ENCODE measurements at places on chromosomes 4 and X.

DNA sequence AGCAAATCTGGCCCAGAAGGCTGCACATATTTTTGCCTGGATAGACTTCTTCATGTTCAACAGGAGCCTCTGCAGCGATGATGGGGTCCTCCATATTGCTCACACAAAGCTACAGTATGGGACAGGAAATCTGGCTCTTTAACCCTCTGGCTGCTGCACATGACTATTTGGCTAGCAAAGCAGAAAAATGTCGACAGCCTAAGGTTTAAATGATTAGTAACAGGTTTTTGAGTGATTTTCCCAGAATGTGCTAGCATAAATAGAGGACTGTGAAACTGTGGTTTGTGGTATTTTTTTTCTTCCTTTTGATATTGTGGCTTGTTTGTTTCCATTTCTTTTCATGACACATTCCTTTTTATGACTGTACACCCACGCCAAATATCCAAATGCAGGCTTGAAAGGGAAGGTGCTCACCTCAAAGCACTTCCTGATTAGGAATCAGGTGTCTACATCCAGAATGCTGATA is 120.2 kb upstream of the GK2 start:
- DNase-seq = peak; percentile 21

GRCh38 chrX:77431227-77431626 is 16.0 kb upstream of the FGF16 start:
- DNase-seq = no peak

DNA sequence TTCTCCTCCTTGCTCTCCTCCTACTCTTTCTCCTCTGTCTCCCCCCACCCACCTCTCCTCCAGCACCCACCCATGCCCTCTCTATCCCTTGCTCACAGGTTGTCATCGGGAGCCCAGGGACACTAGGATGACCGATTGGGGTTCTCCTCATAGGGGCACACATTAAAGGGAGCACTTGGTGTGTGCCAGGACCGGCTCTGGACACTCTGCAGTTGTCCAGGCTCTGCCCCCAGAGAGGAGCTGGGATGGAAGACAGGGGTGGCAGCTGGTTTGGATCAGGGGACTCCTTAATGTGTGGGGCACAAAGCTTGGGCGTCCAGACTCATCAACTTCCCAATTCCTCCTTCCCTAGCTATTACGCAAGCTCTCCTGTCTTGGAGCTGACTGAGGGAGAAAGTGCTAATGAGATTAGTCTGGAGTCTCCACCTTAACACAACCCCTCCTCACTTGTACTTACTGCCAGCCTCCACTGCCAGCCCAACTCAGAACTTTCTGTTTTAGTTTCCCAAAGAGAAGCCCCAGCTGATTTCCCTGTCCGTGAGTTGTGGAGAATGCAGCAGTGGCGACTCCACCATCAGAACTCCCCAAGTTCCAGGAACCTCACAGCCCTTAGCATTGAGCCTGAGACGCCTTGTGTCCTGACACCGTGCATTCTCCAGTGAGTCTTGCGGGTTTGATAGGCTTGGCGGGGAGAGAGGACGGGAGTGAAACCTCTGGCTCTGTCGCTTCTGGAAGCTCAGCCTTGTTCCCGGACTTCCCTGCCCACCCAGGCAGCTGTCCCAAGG is 52.2 kb downstream of the CXorf49B start:
- no peak for DNase-seq

DNA sequence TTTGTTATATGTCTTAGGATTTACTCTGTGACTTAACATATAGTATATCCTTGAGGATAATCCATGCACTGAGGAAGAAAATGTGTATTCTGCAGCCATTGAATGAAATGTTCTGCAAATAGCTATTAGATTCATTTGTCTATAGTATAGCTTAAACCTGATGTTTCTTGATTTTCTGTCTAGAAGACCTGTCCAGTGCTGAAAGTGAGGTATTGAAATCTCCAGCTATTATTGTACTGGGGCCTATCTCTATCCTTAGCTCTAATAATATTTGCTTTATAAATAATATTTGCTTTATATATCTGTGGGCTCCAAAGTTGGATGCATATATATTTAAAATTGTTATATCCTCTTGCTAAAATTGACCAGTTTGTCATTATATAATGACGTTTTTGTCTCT is 26.7 kb upstream of the MAGEC3 start:
- DNase-seq = no peak

DNA sequence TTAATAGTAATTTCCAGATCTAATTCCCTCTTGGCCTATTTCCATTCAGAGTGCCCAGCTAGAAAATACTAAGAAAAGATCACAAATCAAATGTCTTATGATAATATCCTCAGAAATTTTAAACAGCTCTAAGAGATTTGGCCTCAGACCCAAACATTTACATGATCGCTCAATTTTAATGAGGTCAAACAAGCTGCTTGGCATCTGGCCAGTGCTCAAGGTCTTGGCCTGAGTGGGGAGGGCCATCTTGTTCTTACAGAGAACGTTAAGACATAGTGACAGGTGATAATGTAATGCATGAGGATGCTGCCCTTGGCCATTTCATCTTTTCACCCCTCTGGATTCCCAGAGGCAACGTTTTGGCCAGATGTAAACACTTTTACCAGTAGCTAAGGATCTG is 159.2 kb upstream of the SLC7A11 start:
- no peak for DNase-seq

DNA sequence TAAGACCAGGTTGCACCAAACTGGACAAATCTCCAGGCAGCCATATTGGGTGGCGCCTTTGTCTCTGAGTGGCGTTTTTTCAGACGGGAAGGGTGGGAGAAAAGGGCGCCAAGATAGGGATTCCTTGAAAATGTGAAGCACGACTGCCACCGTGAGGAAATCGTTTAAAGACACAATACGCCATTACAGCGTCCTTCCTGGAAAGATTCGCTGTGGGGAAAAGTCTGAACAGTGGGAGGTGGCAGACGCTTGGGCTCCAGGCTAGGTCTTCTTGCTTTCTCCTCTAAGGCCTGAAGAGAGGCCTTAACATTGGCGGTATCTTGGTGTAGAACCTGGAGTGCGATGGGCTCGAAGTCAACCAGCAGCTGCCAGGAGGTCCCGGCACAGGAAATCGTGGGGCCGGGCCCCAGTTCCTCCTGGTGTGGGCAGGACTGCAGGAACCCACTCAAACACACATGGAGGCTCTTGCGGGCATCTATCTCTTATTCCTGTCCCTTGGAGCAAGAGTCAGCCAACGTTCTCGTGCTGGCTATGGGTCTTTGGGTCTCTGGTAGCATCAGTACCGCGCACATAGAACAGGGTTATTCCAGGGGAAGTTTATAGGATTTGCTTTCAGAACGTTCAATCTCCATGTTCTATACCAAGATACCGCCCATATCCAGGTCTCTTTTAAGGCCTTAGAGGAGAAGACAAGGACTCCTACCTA is 208.8 kb downstream of the OR13H1 start:
- no peak for DNase-seq

- peak; percentile 77 for DNase-seq
These were observed 14.5 kb downstream of the SPACA5 start for GRCh38 chrX:48021026-48021900.

GRCh38 chr4:34939073-34939472 is 1305.2 kb downstream of the ARAP2 start:
- no peak for DNase-seq

GRCh38 chr4:87270144-87270543 is 49.7 kb upstream of the KLHL8 start:
- peak; percentile 27 for DNase-seq

DNA sequence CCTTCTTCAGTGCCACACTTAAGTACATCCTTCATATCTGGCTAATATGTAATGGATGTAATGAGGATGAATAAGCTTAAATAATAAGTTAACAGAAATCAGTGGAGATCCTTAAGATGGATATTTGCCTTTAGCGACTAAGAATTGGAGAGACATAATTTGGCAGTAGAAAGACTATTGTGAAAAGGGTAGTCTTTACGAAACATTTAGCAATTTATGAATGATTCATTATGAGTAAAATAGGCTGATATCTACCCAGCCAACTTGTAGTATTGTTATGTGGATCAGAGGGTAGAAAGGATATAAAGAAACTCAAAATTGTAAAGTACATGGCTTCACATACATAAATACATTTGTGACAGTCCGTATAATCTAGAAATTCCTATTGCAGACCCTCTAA is 2371.8 kb downstream of the PCDH7 start:
- no peak for DNase-seq

DNA sequence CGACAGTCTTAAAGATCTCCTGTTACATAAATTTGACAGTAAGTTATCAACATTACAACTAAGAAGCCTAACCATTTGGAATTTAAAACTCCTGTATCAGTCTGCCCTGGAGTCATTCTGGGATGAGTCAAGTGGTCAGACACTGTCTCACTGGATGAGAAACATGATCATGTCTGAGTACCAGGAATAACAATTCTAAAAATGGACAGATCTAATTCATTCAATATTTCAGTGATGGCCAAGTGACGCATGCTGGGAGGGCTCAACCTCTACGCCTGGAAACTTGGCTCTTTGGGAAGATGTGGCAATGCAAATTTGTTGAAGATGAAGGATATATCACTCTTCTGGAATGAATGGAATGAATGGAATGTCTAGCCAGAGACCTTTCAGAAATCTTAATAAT is 1427.2 kb downstream of the STIM2 start:
- DNase-seq = no peak

- no peak for DNase-seq
These were observed 93.4 kb downstream of the SLC10A7 start for GRCh38 chr4:146428298-146428697.

DNA sequence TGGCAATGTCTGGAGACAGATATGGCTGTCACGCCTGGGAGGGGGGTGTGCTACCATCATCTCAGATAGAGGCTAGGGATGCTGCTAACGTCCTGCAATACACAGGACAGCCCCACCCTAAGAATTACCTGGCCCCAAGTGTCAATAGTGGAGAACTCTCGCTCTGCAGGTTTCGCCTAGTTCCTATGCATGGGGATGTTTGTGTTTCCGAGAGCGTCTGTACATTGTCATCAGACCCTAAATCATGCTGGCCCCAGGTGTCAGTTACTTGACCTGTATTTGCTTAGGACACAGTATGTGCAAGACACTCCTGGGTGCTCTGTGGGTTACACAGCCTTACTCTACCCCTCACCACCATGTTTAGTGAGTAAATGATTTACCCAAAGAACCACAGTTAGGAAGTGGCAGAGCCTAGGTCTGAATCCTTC is 90.8 kb downstream of the AFF1 start:
- no peak for DNase-seq

GRCh38 chrX:38929966-38930421 is 128.7 kb downstream of the MID1IP1 start:
- DNase-seq = no peak

DNA sequence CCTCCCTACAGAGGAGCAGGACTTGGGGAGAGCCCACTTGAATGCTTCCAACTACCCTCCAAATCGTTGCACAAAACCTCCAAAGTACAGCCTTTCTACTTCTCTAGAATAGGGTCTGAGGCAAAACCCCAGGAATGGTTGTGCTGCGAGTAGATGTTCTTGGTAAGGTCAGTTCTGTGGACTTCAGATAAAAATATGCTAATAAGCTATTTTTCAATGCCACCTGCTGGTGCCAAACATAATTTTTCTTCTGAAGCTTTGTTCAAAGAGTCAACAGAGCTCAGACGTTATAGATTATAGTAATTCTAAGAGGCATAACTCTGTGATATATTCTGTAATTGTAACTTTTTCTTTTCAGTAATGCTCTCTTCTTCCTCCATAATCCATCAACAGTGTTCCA is 425.7 kb downstream of the GPAT3 start:
- DNase-seq = no peak

DNA sequence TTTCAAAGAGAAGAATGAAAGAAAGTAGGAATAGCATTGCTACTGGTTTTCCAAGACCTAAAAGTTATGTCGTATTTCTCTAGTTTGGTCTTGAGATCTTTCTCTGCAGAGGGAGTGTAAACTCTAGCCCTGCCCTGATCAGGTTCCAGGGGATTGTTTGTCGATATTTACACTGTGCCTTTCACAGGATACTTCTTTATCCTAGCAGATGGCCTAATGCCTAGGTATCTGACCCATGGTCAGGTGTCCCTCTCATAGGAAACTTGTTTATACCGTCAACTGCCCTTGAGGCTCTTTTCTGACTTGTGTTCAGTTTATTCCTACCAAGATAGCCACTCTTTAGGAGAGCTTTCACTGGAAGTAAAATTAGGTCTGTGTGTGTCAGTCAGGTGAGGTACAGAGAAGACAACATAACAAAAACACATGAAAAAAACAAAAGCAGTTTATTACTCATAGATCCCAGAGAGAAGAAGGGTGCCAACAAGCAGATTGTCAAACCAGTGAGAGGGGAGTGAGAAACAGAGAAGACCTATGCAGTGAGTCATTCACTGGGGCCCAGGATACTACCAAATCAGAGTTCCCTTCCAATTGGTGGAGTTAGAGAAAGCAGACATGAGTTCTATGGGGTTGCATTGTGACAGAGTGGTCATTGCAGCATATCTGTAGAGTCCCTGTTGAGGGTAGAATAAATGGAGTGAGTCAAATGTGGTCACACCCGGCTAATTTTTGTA is 40.6 kb upstream of the THOC2 start:
- no peak for DNase-seq

DNA sequence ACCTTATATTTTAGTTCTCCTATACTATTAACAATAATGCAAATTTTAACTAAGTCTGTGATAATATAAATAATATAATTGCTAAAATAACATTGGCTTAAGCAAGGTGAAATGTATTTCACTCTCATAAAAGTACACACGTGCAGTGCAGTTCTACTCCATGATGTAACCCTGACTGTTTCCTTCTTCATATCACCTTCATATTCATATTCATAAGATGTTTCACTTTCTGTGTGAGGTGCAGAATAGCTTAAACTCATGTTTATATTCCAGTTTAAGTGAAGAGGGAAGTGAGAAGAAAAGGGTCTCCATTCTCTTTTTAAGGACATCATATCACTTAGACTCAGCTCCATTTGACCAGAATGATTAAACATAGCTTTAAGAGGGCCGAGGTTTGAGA is 1810.0 kb upstream of the PCDH10 start:
- DNase-seq = no peak

DNA sequence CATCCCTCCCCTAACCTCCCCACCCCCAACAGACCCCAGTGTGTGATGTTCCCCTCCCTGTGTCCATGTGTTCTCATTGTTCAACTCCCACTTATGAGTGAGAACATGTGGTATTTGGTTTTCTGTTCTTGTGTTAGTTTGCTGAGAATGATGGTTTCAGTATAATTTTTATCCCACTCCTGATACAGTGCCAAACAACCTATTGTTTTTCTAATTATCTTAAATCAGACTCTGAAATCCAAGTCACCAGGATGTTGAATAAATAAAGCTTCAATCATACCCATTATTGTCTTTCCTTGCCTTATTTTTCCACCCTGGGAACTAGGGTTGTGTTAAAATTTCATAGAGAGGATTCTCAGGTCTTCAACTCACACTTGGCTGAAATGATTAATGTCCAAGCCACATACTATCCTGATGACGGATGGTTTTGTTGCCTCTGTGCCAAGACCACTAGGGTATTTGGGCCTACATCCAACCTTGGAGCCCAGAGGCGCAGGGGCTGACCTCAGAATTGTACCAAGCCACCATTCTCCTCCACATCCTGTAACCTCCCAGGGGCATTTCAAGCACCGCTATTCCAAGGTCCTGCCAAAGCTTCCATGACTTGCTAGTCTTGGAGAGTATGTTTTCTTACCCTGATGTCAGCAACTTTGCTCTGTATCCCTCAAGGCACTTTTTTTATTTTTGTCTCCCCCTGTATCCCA is 332.4 kb downstream of the ARHGAP24 start:
- DNase-seq = no peak

GRCh38 chr4:6839579-6839978 is 57.1 kb downstream of the KIAA0232 start:
- no peak for DNase-seq

Measured in activated naive CD4-positive, alpha-beta T cell treated with anti-CD3 and anti-CD28 coated beads, Interleukin-2, amount 10 ng/mL, durations not matched to agents 7 days and 5 days (primary cell).